Stimulated activated CD4-positive, alpha-beta T cell treated with anti-CD3 and anti-CD28 coated beads, Interleukin-1b, Interleukin-23, amount 100 ng/mL, for 1 hour (primary cell): ENCODE measurements at places on chromosomes 2 and 18.

DNA sequence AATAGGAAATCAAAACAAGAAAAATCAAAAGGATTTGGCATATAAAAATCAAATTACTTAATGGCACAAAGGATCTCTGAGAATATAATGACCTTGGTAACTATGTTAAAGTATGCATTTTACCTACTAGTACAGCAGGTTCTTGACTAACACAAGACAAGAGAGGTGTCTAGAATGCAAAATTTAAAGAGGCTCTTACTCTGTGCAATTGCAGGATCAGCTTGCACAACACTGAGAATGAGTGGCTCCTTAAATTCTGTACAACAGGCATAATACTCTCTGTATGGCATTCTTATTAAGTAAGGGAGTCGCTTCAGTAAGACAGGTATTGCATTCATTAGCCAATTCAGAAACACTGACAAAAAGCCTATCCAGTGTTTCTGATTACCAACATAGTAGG, 72.6 kb downstream of the UGP2 start:
- DNase-seq = no peak

GRCh38 chr18:57813245-57813644, 10.1 kb upstream of the ATP8B1 start:
- DNase-seq = no peak

- no peak for DNase-seq
Observed at GRCh38 chr2:143939626-143940330, 580.1 kb downstream of the ZEB2 start.

DNA sequence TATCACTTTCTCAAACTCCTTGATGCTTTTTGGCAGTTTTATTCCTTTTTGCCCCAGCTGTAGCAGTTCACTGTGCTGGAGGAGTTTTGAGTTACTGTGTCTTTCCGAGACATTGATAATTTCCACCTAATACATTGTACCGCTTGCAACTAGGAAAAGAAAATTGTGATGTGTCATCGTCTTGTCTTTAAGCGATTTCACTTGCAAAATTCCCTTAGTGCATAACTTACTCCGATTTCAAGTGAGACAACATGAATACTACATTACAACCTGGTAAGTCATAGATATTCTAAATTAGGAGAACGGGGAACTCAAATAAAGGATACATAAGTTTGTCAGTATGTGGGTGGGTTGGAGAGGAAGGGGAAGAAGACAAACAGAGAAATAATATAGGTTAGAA, 340.5 kb upstream of the KYNU start:
- no peak for DNase-seq

DNA sequence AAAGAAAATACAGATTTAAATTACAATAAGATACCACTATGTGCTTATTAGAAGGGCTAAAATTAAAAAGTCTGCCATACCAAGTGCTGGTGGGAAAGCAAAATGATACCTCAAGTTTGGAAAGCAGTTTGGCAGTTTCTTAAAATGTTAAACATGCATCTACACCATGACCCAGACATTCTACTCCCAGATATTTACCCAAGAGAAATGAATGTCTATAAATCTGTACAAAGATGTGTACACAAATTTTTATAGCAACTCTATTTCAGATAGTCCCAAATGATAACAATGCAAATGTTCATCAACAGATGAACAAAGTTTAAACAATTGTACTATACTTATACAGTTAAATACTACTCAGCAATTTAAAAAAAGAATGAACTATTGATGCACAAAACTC, 7.1 kb upstream of the DSG4 start:
- no peak for DNase-seq

DNA sequence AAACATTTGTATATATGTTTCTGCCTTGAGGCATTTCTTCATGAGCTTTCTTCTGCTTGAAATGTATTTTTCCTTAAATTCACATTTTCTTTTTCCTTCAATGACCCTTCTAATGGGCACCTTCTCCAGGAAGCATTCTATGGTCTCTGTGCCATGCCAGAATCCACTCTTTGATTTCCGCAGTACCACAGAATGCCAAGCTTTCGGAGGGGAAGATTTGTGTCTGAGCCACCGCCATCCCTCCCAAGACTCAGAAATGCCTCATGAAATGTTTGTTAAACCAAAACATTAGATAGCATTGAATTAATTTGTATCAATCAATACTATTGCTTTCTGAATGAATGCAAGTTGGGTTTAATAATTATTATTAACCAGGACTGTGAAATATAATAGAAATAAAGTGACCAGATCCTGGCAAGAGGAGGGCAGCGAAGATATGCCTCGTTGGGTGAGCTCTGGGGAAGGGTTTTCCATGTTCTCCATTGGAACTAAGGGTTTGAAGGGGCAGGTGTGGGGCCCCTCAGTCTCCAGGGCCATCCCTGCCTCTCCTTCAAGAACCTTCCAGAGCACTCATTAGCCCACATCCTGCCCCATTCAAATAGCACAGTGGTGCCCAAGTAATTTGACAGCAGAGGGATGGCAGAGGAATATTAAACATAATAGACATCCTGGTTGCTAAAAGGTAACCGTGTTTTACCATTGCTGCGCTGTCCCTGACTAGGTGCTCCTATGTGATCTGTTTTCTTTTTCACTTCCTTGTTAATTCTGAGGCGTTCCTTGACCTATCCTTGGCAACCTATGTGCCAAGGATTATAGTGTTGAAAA, 189.6 kb downstream of the MYCN start:
- DNase-seq = no peak
